ENCODE measurements at places on chromosomes 2 and 18. TPM values are rescaled to one million over a fixed set of nuclear protein-coding genes. Genes with fewer than 3 reads are reported as not detected.
A peak's percentile ranks its signal among the peaks of the same experiment; 100 is the strongest.

Gene IGFBP5
- total RNA-seq: not detected

GRCh38 chr2:207274530-207275189 is 108.9 kb upstream of the KLF7 start:
- DNase-seq: no peak

- DNase-seq: peak; percentile 19
These were observed 88.5 kb downstream of the TWIST2 start for GRCh38 chr2:238936162-238937052.

- DNase-seq: no peak
These were observed 68.1 kb downstream of the SDC1 start for GRCh38 chr2:20156836-20157192.

Gene STON1
- 2.4 TPM for total RNA-seq

Gene ANO7
- 0.53 TPM for total RNA-seq

GRCh38 chr2:55014962-55015939 is 35.0 kb downstream of the RTN4 start:
- DNase-seq: peak; percentile 48

Gene OSR1
- total RNA-seq: not detected

DNA sequence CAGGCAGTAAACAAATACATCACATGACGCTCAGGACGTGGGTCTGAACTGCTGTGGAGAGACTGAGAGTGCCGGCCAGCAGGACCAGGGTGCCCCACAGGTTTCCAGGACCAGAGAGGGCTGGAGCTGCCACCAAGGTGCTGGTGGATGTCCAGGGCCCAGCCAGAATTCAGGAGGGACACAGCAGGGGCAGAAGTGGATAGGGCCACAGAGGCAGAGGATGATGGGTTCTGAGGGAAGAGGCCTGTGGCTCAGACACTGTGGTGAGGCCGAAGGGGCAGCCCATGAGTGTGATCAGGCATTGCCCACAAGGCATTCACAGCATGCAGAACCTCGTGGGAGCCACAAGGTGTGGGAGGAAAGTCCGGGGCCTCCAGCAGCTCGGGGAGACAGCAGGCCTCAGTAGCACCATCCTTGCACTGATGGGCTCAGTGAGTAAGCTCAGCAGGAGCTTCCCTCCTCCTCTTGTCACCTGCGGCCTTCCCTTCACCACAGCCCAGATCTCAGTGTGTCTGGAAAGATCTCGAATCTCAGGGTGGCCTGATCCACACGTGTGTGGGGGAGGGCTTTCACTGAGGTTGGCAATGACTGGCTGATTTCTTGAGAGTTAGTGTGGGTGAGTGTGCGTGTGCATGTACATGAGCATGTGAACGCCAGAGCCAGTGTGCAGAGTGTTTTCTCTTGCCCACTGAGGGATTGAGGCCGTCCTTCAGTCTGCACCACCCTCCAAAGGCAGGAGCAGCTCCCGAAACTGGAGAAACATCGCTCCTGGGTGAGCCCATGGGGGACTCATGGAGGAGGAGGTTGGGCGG is 181.8 kb upstream of the RAB6C start:
- no peak for DNase-seq

- no peak for DNase-seq
These were observed 78.2 kb upstream of the ITGB6 start for GRCh38 chr2:160278101-160278878.
